ENCODE measurements at places on chromosomes 4 and X. TPM values are rescaled to one million over a fixed set of nuclear protein-coding genes. Genes with fewer than 3 reads are reported as not detected.

SLC9B1 gene
- not detected for total RNA-seq

DNA sequence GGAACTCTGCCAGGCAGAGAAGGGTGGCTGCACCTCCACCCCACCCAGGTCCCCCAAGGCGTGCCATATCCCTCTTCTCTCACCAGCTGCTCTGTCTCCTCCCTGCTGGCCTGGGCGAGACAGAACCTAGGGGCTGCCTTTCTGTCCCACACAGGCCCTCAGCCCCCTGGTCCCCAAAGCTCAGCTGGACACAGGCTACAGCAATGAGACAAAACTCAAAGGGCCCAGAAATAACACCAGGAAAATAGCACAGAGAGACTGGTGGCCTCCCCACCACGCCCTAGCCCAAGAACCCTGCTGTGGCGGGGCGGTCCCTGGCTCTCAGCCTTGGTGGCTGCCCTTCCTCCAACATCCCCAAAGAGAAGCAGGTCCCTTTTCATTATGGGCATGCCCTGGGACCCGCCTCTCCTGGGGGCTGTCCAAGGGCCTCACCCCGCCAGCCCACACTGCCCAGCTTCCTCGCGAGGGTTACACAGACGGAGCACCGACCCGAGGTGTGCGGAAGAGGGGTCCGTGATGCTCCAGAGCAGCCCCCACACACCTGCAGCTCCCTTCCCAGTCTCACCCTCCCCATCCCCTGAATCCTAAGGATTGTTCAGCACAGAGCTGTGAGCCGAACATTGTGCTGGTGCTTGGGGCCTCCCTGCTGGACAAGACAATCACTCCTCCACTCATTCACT is 67.7 kb upstream of the HMX1 start:
- no peaks in the 10 kb centered on the region for H3K4me1 ChIP-seq
- peaks cover 23% of the 10 kb centered on the region for H3K27me3 ChIP-seq
- no peak overlapping the region for H3K4me3 ChIP-seq
- no peaks in the 10 kb centered on the region for H3K36me3 ChIP-seq
- DNase-seq: no peak
- H3K27ac ChIP-seq: no peak overlapping the region

DNA sequence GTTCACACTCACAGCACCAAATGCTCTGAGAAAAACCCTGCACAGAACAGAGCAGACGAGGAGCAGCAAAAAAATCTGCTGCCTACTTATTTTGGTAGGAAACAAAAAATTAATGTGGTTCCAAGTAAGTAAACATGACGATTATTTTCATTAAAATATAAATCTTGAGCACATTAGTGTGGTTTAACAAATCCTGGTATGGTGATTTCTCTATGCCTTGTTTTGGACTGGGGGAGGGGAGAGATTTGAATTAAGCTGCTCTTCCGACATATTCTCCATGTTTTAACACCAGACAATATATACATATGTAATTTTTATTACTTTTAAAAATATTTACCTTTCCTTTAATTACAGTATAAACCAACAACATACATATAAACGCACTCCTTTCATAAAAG is 1.8 kb downstream of the CAMK2D start:
- peak overlapping the region; percentile 99 for H3K27ac ChIP-seq
- no peaks in the 10 kb centered on the region for H3K27me3 ChIP-seq
- DNase-seq: no peak
- peaks cover 33% of the 10 kb centered on the region for H3K36me3 ChIP-seq

ZBTB33 gene
- 24.9 TPM for total RNA-seq

DNA sequence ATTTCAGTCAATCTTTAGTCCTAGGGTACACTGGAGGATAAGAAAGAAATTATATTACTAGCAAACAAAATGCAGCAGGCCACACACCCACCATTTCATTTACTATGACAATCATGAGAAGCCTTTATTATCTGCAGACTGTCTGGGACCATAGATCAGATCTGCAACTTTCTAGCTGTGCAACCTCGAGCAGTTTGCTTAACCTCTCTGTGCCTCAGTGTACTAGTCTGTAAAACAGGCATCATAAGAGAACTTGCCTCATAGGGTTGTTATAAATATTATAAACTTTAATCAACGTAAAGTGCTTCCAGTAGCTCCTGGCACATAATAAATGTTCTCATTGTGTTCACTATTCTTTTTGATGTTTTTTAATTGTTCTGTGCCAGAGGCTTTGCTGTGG is 128.2 kb upstream of the C1QTNF7 start:
- H3K36me3 ChIP-seq: no peaks in the 10 kb centered on the region
- H3K27ac ChIP-seq: no peak overlapping the region
- H3K4me1 ChIP-seq: no peaks in the 10 kb centered on the region
- H3K4me3 ChIP-seq: no peak overlapping the region
- DNase-seq: no peak

YY2 gene
- 4.7 TPM for total RNA-seq

DNA sequence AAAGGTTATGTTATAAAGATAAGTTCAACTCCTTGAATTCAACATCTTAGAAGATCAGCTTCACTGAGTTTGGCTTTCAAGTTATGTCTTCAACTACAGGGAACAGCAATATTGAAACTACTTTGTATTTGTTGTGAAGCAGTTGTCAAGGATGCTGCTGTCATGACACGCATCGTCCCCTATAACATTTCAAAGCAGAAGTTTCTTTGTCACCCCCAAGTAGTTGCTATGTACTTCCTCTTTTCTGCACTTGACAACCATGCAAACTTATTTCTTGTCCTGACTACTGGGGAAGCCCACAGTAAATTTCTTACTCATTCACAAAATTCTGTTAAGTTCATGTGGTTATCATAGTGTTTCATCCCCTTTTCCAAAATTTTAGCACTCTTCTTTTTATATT is 14.3 kb downstream of the ANTXR2 start:
- no peak overlapping the region for H3K27ac ChIP-seq
- H3K4me1 ChIP-seq: no peaks in the 10 kb centered on the region
- no peaks in the 10 kb centered on the region for H3K27me3 ChIP-seq
- no peak overlapping the region for H3K4me3 ChIP-seq
- peaks cover 5% of the 10 kb centered on the region for H3K36me3 ChIP-seq
